ENCODE measurements at places on chromosomes 7 and 10.

DNA sequence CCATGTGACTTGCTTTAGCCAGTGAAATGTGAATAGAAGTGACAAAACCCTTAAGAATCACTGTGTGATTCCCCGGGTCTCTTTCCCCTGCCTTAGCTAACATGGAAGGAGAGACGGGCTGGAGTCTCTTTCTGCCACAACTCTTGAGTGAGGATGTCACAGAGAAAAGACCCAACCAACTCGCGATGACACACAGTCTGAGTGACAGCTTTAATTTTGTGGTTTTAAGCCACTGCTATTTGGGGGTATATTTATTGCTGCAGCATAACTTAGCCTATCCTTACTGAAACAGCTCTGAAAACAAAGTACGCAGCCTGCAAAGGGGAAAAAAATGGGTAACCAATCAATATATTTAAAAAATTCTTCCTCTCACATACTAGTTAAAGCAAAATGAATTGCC is 319.4 kb downstream of the CALN1 start:
- DNase-seq, result no peak

DNA sequence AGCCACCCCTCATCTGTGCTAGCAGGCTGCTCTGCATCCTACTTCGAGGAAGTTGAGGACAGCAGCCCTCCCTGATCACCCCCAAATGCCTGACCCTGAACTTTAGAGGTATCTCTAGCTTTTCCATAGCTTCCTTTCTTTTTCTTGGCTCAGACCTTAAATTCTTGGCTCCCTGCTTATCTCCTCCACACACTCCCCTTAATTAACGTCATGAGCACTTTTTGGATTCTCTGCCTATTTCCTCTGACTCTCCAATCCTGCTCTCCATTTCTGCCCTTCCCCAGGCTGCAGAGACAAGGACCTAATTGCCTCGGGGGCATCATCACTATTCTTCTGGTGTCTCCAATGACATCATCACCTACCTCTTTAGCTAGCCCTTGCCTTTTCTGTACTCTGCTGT is 40.8 kb upstream of the SEC61G start:
- DNase-seq, result no peak

- DNase-seq, result no peak
Measured at GRCh38 chr10:31607481-31607880, 288.5 kb downstream of the ZEB1 start.

GRCh38 chr10:102691285-102692066 is 22.7 kb downstream of the ARL3 start:
- no peak for DNase-seq

DNA sequence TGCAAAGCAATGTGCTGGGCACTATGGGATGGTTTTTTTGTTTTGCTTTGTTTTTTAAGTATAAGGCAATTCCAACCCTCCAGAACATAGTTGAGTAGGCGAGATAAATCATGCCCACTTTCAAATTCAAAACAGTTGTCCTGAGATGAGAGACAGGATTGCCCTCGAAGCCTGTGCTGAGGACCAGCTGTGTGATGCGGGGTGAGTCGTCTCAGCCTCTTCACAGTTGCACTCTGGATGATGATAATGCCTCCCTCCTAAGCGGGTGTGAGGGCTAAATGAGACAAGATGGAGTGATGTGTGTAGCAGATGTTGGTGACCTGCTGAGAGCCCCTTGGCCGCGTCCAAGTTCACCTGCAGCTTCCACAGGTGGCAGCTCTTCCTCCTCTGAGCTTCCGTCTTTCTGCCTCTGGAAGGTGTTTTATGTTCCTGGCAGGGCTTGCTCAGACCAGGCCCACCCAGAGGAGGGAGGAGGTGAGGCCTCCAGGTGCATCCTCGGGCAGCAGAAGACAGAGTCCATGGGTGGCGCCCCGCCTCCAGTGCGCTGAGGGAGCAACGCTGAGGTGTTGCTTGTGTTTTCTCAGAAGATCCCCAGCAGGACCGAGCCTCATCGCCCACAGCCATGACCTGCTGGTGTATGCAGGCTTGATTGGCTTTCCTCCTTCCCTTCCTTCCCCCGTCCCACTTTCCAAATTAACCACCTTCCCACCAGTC is 30.6 kb downstream of the ECHDC3 start:
- no peak for DNase-seq

- DNase-seq, result no peak
Measured at GRCh38 chr7:39969431-39969830, 19.4 kb downstream of the CDK13 start.

- no peak for DNase-seq
Measured at GRCh38 chr7:105136221-105136620, 122.2 kb downstream of the KMT2E start.

DNA sequence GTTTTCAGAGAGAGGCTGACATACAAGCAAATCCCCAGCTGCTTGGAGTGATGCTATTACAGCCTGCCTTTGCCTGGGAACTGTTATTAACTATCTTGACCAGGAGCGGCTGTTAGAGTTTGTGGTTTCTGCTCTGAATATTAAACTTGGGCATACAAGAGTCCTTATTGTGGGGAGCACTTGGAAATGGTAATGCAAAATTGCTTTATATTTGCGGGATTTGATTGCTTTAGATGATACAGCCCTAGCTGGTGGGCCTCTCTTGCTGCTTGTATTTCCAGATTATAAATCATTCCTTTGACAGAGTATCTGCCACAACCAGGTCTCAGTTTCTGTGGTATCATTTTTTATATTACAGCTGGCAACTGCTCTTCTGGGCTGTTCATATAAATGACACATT is 101.9 kb upstream of the FAM204A start:
- DNase-seq, result no peak

- DNase-seq, result peak; percentile 57
Measured at GRCh38 chr10:92242910-92243671, 47.8 kb downstream of the CPEB3 start.

- no peak for DNase-seq
Measured at GRCh38 chr10:129892548-129893052, 71.5 kb downstream of the EBF3 start.

- DNase-seq, result no peak
Measured at GRCh38 chr10:76456197-76456596, 1024.8 kb downstream of the LRMDA start.

DNA sequence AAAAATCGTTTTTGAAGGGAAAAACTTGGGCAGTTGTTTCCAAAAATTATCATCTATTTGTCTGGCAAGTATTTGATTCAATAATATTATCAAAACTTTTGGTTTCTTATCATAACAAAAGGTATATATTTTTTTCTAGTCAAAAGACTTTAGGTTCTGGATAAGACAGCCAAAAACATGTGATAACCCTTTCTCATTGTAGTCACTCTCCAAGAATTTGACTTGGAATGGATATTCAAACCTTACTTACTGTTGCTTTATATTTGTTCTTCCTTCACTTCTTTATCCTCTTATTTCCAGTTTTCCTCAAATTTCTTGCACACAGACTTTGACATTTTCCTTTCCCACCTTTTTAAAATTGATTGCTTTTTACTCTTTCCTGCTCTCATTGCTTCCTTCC is 140.9 kb upstream of the FAM3C start:
- no peak for DNase-seq

GRCh38 chr10:69375307-69376151 is 41.2 kb downstream of the TACR2 start:
- peak; percentile 36 for DNase-seq

- DNase-seq, result no peak
Measured at GRCh38 chr10:12243864-12244620, 48.1 kb downstream of the CDC123 start.

DNA sequence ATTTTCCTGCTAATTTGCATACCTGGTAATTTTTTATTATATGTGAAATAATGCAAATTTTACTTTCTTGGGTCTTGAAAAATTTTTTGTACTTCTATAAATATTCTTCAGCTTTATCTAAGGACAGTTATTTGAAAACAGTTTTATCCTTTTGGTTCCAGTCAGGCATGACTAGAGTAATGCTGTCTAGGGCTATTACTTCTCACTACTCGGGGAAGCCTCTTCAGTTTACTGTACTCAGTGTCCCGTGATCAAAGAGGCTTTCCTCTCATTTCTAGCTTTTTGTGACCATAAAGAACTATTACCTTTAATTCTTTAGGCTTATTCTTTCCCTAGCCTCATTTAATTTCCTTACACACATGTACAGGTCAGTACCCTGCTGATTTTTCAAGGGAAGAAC is 153.8 kb upstream of the HDAC9 start:
- no peak for DNase-seq

DNA sequence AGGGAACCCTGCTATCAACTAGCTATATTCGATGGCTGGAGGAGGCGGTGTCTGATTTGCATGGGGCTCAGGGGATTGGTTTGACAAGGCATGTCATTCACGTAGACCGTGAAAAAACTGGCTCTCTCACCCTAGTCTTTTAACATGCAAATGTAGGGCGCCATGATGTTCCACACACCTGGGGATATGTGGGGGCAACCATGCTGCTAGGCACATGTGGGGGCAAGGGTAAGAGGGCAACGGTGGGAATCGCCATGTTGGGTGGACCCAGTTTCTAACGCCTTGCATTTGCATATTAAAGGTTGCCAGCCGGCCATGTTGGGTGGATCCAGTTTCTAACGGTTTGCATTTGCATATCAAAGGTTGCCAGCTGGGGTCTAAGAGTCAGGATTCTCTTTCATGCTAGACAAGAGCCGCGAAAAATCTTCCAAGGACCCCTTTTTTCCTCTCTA is 419.2 kb upstream of the NFE2L3 start:
- no peak for DNase-seq

- DNase-seq, result no peak
Measured at GRCh38 chr10:71755179-71755879, 18.0 kb downstream of the VSIR start.

GRCh38 chr7:151428378-151429236 is 11.3 kb downstream of the CRYGN start:
- DNase-seq, result no peak

DNA sequence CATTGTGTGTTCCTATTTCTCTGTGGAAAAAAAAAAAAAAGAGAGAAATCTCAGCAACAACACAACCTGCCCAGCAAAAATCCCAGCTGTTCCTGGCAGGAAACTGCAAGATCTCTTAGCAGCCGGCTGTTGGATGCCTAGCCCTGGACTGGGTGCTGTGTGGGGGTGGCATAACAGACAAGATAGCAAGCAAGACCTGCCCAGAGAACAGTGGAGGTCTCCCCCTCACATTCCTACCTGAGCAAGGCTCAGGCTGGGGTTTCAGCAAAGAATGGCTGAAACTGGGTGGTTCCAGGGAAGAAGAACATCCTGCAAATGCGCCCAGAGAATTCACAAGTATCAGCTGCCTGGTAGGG is 248.8 kb upstream of the ZMIZ1 start:
- no peak for DNase-seq

GRCh38 chr7:98210513-98211220 is 572 bp upstream of the BHLHA15 start:
- no peak for DNase-seq

DNA sequence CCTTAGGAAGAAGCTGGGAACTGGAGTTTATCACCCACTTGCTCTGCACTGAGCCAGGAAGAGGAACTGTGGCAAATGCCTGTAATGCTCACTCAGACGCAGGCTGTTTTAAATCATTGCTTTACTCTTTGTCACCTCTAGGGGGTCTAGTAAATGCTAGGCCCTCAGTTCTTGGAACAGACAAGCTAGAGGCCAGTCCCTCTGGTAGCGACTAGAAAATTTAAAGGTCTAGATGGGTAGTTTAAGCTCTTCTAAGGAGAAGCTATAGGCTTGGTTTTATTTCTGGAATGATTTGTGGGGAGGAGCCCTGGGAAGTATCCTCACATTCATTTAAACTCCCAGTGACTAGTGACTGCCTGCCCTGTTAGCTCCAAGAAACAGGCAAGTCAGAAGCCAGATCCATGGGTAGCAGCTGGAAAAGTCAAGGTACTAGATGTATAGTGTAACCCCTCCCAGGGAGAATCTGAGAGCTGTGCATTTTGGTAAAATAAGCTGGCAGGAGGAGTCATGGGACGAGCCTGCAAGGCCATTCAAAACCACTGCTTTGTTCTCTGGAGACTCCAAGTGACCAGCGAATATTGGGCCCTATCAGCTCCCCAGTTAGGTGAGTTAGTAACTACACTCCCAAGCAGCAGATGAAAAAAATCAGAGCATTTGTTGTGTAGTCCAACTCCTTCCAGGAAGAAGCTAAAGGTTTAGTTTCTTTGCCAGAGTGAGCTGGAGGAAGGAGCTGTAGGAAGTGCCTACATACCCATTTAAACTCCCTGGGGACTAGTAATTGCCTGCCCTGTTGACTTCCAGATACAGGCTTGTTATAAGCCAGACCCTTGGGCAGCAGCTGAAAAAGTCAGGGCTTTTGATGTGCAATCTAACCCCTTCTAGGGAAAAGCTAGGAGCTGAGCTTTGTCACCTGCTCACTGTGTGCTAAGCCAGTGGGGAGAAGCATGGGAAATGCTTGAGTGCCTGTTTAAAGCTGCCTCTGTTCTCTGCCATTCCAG is 68.9 kb downstream of the DYNC1I1 start:
- DNase-seq, result no peak
